ENCODE measurements at places on chromosomes 4 and X.

GRCh38 chrX:9724711-9725110 is 40.9 kb downstream of the GPR143 start:
- DNase-seq: no peak

GRCh38 chrX:37786624-37787422 is 7.0 kb downstream of the CYBB start:
- no peak for DNase-seq

- no peak for DNase-seq
These were observed 209.1 kb upstream of the FAT1 start for GRCh38 chr4:186932631-186933187.

DNA sequence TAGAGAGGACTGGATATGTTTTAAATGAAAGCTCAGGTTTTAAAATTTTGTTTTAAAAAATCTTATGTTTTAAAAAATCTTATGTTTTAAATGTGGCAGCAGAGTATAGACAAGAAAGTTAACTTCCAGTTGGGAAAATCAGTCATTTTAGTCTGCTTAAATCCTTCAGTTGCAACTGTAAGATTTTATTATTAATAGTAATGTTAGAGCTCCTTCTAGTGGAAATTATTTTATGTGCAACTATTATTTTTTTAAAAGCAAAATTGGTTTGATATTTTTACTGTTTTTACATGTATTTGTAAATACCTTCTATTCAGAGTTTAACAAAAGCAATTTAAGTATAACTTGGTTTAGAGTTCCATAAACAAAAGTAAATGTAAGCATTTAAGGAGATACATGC is 8.5 kb upstream of the NUDT6 start:
- DNase-seq: no peak

DNA sequence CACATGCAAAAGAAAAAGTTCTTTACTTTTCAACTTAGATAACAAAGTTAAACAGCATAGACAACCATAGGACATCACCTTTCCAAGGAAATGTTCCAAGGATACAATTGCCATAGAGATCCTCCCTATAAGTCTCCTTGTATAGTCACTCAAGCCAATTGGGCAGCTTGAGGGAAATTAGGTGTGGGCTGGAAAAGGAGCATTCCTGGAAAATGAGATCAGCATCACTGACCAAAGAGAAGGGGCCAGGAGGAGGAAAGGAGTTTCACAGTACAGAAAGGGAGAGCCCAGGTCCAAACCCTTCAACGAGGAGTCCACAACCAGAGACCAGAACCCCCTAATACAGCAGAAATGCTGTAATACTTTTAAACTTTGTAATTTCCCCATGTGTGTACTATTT is 91.5 kb upstream of the PPARGC1A start:
- no peak for DNase-seq

- DNase-seq: no peak
These were observed 200.0 kb downstream of the CFAP299 start for GRCh38 chr4:80535551-80535950.

- DNase-seq: no peak
These were observed 240.0 kb downstream of the GPC3 start for GRCh38 chrX:133745349-133745748.

- DNase-seq: no peak
These were observed 801 bp upstream of the ZC4H2 start for GRCh38 chrX:64977051-64977450.
